GDM1 (cell line): ENCODE measurements at places on chromosomes 2 and 18.

- no peak for DNase-seq
These were observed 594.9 kb upstream of the ID2 start for GRCh38 chr2:8086796-8087479.

DNA sequence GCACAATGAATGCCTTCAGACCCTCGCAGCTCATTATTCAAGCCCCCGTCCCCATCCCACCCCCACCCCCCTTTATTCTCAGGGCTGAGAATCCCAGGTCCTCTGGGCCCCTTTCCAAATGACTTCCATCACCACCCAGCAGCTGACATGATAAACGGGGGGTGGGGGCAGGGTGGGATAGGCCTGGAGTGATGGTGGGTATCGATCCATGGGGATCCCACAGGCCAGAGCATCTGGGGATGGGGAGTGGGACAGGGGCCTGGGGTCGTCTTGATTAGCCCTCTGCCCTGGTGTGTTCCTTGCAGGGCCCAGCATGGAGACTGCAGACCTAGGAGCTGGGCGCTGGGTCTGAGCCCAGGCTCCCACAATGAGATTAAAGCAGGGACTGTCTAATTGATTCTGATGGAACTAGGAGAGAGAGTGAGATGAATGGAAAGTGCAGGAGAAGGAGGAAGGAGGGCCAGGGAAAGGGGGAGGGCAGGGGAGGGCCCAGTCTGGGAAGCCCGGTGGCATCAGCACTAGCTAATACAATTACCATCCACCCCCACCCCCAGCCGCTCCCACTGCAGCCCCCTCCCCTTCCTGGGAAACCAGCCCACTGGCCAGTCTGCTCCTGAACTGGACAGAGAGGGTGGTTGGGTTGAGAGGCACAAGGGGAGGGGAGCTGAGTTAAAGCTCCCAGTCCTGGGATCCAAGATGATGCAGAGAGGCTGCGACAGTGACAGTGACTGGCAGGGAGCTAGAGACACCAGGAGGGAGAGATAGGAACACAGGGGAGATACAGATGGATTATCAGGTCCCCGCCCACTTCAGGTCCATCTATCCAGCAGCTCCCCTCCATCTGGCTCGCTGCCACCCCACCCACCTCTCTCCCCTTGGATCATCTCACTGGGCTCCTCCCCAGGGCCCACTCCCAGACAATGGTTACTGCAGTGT lies 13.1 kb upstream of the TNS1 start:
- no peak for DNase-seq

DNA sequence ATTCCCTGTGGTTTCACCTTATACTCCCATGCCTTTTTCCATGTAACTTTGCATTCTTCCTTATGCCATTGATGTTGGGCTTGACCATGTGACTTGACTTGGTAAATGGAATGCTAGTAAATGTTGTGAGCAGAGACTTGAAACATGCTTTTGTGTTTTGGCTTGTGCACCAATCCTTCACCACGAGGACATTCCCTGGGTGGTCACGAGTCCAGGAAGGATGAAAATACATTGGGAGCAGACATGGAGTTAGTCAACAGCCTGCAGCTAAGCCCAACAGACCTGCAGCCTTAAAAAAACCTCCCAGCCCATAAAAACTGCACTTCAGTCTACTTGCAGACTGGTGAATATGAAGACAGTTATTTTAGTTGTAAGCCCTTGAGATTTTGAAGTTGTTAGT lies 116.5 kb upstream of the SPATS2L start:
- no peak for DNase-seq

DNA sequence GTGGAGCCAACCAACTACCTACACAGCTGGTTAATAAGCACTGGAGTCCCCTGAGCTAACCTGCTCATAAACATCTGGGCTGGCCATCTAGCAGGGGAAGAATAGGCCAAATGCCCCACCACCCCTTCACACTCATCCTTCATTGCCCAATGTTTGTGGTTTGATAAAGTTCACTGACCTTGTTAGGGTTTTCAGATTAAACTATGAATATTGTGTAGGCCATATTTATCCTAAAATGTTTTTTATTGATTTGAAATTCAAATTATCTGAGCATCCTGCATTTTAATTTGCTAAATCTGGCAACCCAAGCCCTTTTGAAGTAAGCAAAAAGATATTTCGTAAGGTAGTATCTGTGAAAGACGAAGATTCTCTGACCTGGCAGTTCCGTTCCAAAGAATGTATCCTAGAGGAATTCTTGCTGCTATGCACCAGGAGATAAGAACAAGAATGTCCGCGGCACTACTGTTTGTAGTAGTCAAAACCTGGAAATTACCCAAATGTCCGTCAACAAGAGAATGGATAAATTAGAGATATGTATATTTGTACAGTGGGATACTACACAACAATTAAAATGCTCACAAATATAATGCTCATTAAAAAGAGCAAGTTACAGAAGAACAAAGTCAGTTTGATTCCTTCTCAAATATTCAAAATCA lies 5.8 kb upstream of the TLK1 start:
- DNase-seq = no peak

- no peak for DNase-seq
These were observed 109.1 kb downstream of the CABLES1 start for GRCh38 chr18:23244401-23244800.

- no peak for DNase-seq
These were observed 196.1 kb upstream of the OSR1 start for GRCh38 chr2:19554520-19554919.
